Cortex of kidney (tissue), 1 donor: ENCODE measurements at places on chromosomes 4 and X.

GRCh38 chr4:7530932-7531639 is 96.4 kb upstream of the PSAPL1 start:
- DNase-seq = no peak

- no peak for DNase-seq
Observed at GRCh38 chr4:2281575-2282343, 19.9 kb upstream of the MXD4 start.

- DNase-seq = no peak
Observed at GRCh38 chrX:124573468-124573867, 227.1 kb downstream of the SH2D1A start.

DNA sequence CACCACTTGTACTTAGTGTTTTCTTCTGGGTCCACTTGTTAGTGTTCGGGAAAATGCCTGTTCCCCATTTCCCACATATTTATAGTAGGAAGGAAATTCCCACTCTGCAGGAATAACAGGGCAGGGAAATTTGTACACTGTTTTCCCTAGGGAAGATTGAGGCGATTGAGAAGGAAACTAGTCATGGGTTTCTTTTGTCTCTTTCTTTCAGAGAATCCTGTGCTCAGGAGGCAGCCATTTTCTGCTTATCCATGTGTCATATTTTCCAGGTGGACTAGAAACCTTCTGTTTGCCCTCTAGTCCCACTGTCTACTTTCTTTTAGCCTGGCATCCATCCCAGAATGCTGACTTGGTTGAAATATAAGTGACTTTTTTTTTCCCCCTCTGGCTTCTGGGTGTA is 299.1 kb upstream of the ANKRD50 start:
- DNase-seq = no peak

- DNase-seq = no peak
Observed at GRCh38 chr4:120963449-120963848, 40.9 kb upstream of the PRDM5 start.

DNA sequence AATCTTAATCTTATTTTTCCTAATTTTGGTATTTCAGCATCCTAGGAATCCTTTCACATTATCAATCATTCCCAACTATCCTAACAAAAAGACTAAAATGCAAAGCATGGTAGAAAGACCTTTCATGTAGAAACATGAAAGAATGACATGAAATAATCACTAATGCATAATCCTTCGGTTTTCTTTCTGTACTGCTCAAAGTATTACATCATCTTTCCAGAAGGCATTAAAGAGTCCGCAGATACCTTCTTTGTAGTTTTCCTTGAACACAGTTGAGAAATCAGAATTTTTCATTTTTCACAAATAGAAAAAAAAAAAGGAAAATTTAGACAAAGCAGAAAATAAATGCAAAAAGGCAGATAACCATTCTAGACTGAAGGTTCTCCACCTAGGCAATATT is 11.5 kb downstream of the RCHY1 start:
- no peak for DNase-seq

GRCh38 chr4:71814433-71814832 is 30.6 kb upstream of the GC start:
- no peak for DNase-seq

DNA sequence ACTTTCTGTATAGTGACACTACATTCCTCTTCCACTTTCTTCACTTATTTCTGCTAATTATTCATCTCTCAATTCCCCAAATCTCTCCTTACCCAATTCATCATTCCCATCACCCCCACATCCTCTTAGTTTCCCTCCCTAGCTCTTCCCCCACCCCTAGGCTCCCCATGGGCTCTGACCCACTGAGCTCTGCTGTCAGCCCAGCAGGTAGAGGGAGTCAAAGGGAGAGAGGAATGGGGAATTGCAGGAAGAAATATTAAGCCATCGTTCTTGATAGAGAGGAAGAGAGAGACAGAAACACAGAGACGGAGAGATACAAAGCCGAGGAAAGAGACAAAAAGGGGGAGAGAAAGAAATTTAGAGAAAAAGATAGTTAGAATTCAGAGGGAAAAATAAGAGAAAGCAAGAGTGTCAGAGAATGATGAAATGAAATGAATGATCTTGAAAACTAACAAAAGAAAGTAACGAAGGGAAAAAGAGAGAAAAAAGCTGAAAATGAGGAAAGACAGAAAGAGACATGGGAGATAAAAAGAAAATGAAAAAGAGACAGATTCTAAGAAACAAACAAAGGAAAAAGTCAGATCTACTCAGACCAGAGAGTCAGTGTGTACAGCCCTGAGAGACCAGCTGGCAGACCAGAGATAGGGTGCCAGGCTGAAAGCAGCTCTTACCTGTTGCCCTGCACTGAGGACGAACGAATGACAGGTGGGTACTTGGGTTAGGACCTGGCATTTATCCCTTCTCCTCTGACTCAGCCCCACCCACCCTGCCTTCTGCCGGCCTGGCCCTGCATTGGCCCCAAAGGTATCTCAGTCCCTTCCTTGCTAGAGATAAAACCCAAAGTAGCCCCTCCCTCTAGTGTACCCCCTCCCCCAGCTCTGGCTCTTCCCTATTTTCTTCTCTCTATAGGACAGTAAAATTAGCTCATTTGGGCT is at the start of gene ALAS2:
TSS of gene ALAS2 (minus strand) at position 707 of the 935 bp plus-strand sequence. CDS start 4,977 bp downstream, outside the sequence.
- DNase-seq = no peak

- no peak for DNase-seq
Observed at GRCh38 chr4:4914965-4915845, 55.7 kb downstream of the MSX1 start.

- DNase-seq = no peak
Observed at GRCh38 chr4:131309628-131310027, 1839.5 kb upstream of the PCDH10 start.

- no peak for DNase-seq
Observed at GRCh38 chr4:138897811-138898226, 117.8 kb upstream of the NOCT start.

DNA sequence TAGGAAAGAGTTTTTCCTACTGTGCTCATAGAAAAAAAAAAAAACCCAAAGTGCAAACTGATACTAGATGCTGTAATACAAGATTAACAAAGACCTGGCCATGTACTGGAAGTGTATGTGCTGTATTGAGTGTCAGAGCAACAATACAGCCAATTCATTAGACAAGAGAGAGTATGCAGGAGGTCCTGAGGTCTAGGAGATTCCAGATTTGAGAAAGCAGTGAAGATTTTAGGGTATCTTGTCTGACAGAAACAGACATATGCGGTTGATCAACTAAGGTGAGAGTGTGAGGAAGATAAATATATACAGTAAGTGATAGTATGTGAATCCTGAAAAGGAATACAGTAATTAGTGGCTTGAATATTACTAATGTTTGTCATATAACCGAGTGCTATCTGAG is 3.0 kb downstream of the GPR174 start:
- no peak for DNase-seq

- no peak for DNase-seq
Observed at GRCh38 chr4:147015491-147015890, 69.8 kb upstream of the TTC29 start.

- no peak for DNase-seq
Observed at GRCh38 chr4:31998807-31999206, 1278.6 kb downstream of the PCDH7 start.

GRCh38 chr4:113016377-113016776 is 33.1 kb upstream of the ANK2 start:
- DNase-seq = no peak

- no peak for DNase-seq
Observed at GRCh38 chr4:5280828-5281227, 229.5 kb downstream of the STK32B start.

DNA sequence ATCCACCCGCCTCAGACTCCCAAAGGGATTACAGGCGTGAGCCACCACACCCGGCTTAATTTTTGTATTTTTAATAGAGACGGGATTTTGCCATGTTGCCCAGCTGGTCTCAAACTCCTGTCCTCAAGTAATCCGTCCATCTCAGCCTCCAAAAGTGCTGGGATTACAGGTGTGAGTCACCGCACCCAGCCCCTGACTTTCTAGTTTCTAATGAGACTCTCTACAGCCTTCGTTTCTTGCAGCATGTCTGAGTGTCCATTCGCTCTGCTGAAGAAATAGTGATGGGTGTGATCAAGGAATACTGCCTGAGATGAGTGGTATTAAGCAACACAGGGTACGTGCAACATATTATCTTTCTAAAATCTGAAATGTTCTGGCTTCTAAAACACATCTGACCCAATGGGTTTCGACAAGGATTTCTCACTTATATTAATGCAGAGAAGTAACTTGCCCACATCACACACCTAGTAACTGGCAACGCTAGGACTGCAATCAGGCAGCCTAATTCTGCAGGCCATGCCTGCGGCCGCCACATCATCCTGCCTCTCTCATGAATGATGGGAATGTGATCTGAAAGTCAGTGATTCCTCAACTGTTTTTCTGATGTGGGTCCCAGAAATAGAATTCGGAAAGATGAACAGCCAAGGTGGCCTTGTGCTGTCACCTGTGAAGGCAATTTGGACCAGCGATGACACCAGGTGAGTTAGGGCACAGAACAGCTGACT is 74.3 kb downstream of the RBM47 start:
- no peak for DNase-seq

DNA sequence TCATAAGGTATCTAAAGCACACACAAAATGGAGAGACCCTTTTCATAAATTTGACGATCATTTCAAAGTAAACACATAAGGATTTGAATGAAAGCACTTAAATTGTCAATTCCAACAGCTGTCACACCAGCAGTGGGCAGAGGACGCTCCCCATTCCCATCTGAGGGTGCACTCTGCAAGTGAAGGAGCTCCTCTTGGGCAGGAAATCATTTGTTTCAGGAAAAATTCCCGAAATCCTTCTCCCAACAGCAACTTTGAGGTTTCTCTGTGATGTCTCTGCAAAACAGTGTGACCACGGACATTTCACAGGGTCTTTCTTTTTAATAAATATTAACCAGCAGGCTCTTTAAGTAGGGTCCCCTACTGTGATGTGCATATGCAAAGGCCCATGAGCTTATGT is 111.0 kb downstream of the EPHA5 start:
- DNase-seq = no peak

- DNase-seq = no peak
Observed at GRCh38 chrX:66050140-66050569, 10.3 kb upstream of the VSIG4 start.

DNA sequence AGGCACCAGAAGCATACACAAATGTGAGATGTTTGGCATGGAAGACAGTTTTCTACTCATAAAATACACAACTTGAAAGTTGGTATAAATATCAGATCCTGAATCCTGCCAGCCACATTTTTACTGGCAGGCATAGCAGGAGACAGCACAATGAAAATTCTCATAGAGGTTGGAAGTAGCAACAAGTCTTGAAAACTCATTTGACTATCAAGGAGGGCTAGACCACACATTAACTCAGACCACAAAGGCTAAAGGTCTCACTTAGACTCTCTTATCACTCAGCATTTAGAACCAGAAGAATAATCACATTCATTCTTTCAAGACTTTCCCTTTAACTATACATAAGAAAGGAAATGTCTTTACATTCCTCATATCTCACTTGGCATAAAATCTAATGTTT is 56.5 kb downstream of the SORBS2 start:
- no peak for DNase-seq
